NCI-H187 (cell line): ENCODE measurements at places on chromosomes 1 and 21.
A peak's percentile ranks its signal among the peaks of the same experiment; 100 is the strongest.

GRCh38 chr1:244675167-244675566 lies 22.2 kb downstream of the DESI2 start:
- DNase-seq: no peak

- DNase-seq: no peak
These were observed 295.4 kb downstream of the AGBL4 start for GRCh38 chr1:49728377-49728776.

GRCh38 chr1:10299151-10299550 lies 88.8 kb downstream of the KIF1B start:
- DNase-seq: no peak

DNA sequence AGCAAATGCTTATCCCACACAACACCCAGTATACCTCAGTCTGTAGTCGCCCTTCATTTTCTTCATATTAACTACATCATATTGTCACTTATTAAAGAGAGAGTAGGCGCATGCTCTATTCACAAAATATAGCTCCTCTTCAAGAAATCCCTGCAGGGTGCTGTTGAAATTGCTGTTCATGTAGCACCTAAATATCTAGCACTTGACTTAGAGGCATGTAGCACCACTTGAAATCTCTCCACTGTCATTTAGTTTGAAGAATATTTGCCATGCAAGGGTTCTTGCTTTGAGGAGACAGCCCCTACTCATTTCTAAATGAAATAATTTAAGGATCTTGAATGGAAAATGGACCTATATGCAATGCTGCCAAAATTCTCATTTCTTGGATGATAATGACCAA lies 20.9 kb upstream of the LRRC8B start:
- peak; percentile 13 for DNase-seq

GRCh38 chr1:64826991-64827390 lies 82.1 kb downstream of the RAVER2 start:
- no peak for DNase-seq

GRCh38 chr1:30746212-30747032 lies 11.2 kb downstream of the LAPTM5 start:
- DNase-seq: no peak

DNA sequence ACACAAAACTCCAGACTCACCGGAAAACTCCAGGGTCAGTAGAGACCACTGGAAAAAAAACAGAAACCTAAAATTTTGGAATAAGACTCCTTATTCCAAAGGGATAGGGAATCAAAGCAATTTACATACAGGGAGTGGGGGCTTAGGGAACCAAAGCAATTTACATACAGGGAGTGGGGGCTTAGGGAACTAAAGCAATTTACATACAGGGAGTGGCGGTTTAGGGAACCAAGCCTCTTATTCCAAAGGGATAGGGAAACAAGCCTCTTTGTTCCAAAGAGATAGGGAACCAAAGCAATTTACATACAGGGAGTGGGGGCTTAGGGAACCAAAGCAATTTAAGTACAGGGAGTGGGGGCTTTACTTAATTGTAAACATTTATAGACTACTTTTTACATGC lies 28.4 kb upstream of the TTLL7 start:
- DNase-seq: no peak
